Stimulated activated CD8-positive, alpha-beta memory T cell treated with anti-CD3 and anti-CD28 coated beads, Interleukin-2, amount 100 ng/mL, for 1 hour (primary cell): ENCODE measurements at places on chromosomes 16 and 17.

- no peak for DNase-seq
Observed at GRCh38 chr17:72926171-72926570, 166.3 kb downstream of the SLC39A11 start.

DNA sequence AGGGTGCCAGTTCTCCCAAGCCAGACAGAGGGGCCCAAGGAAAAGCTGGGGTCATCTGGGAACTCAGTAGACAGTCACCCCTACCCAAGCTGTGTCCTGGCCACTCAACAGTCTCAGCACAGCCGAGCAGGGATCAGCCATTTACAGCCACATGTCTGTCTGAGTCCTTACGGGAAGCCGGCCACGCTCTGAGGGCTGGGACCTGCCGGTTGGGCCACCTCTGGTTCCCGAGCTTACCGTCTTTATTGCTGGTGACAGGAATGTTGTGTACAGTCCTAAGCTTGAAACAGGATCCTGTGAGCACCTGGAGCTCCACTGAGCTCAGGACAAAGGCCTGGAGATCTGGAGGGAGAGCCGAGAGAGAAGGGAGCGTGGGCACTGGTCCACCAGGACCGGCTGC is 59.8 kb downstream of the TIMM22 start:
- DNase-seq: no peak

DNA sequence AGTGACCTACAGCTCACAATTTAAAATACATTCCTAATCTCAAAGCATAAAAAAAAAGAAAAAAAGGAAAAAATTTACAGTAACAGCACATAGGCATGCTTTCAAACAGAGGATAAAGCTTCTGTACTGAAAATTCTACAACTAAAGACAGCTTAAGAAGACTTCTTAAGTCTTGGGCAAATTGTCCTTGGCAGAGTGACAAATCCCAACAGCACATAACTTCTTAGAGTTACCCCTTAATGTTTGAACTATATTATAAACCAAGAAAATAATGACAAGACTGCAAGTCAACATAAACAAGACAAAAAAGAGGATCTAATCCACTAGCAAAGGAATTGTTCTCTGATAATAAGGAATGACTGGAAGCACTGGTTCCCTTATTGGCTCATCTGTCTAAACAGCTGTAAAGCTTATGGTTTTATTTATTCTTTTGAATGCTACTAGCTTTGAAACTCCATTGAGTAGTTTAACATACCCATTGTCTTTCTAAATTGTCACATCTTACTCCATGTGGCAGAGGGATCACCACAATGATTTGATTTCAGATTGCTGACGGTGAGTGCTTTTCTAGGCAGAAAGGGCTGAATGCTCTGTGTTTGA is 1576.8 kb upstream of the GOT2 start:
- no peak for DNase-seq

GRCh38 chr17:74671031-74671771 is 41.5 kb downstream of the CD300LF start:
- DNase-seq: peak; percentile 41

DNA sequence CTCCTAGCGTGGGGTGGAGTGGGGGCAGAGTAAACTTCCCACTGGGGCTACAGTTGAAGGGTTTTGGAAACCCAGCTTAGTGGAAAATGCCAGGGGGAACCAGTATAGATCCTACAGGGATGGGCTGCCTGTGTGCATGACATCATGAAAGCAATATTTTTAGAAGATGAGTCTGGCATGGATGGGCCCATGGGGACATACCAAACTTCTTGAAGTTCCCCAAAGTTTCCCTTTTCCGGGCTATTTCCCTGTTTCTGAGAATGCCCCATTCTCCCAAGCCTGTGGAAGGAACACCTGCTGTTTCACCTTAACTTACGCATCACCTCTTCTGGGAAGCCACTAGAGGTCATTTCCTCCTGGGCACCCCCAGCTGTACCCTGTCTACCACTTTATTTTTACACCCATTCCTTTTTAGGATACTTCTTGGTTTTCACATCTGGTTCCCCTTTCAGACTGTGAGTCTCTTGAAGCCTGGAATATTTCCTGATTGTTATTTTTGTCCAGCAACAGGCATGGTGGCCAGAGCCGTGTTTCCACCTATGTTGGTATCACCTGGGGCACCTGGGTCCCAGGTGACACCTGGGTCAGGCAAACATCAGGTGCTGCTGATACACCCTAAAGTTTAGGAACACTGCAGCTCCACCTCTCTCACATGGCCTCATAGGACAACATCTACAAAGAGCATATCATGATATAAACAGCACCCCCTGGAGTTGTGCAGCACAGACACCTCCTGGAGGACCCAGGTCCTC is 9.8 kb downstream of the SOCS3 start:
- DNase-seq: no peak

- no peak for DNase-seq
Observed at GRCh38 chr17:2214929-2215615, 88.5 kb downstream of the SMG6 start.

- DNase-seq: no peak
Observed at GRCh38 chr17:70636517-70637133, 467.3 kb downstream of the KCNJ2 start.

DNA sequence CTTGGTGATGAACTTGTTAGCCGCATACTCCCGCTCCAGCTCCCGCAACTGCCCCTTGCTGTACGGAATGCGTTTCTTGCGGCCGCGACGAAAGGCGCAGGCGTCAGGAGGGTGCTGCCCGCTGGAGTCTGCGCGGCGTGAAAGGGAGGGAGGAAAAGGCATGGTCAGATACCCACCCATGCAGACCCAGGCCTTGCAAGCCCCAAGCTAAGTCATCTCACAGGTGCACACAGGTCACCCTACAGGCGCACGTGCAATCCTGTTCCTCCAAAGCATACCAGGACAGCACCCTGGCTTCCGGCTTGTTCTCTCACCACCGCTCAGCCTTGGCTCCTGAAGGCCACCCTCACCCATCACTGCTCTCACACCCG is 1.6 kb downstream of the HOXB13 start:
- DNase-seq: no peak
